ENCODE measurements at places on chromosomes 12 and 14.

DNA sequence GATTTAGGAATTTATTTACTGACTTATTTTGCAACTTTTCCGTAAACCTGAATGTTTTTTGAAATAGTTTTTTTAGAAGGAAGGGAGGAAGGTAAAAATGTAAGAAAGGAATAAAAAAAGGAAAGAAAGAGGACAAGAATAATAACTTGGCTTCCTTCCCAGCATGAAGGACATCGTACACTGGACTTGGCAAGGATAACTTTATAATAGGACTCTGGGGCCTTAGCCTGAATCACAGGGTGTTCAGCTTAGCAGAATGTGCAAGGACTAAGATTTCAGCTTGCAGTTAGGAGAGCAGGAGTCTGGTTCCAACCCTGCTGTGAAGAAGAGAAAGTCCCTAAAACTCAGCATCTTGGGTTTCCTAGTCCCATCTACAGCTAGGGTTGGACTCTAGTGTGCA lies 1053.3 kb downstream of the VRK1 start:
- DNase-seq, result peak; percentile 9

DNA sequence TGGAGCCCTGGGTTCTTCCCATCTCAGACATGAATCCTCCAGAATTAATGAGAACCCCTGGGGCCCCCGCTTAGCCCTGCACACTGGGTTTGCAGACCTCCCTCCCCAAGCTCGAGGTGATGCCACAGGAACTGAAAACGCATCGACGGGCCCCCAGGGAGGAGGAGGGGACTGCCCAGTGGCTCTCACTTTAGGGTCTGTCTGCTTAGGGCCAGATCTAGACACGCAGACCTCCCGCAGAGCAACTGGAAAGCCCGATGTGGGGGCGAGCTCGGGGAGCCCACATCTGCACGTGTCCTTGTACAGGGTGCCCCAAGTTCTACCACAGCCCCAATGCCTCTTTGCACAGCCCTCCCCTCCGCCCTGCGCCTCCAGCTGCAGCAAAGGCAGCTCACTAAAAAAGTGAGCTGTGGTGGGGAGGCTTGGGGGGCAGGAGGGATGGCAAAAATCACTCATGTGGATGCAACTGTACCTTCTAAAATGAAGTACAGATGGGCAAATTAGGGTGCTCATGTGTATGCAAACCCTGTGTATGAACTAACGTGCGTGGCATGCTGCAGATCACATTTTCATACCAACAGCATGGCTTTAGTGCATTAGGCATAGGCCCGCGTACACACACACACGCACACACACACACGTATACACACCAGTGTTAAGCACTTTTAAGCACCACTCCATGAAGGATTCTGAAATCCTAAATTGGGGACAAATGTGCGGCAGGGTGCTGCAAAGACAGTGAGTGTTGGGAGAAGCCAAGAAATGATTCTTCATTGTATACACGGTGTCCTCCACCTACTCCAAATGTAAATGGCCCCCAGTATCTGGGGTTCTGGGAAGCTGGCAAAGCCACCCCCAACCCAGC lies 99.9 kb upstream of the MAP1LC3B2 start:
- no peak for DNase-seq

DNA sequence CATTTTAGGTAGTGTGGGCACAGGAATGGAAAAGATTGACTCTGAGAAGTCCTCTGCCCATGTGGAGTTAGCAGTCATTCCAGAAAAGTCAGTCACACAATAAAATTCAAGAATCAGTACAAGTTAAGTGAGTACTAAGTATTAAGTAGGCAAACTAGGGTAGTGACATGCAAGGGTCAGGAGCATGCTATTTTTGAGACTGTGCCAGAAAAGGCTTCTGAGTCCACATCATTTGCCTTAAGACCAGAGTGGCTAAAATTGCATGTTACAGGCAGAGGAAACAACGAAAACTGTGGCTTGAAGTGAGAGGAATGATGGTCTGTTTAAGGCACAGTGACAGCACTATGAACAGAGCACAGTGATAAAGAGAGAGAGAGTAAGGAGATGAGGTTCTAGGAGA lies 108.9 kb downstream of the SLC6A15 start:
- DNase-seq, result no peak

- no peak for DNase-seq
Measured at GRCh38 chr12:6582959-6583358, 14.9 kb upstream of the NOP2 start.

- no peak for DNase-seq
Measured at GRCh38 chr14:54713379-54713778, 146.5 kb downstream of the SAMD4A start.

DNA sequence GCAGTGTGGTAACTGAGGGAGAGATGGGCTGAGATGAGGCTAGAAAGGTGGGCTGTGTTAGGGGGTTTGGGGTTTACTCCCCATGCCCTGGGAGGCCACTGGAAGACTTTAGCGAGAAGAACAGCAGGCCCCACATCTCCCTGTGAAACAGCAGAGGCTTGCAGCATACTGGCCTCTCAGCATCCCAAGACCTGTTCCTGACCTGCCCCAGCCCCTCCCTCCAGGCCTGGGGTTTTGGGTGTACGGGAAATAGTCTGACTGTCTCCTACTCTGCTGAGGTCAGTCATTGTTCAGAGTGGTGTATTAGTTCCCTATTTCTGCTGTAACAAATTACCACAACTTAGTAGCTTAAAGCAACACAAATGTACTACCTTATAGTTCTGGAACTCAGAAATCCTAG lies 103.5 kb upstream of the HIF1A start:
- no peak for DNase-seq

- DNase-seq, result no peak
Measured at GRCh38 chr12:121295746-121296617, 527 bp downstream of the CAMKK2 start.

GRCh38 chr14:65813760-65814384 lies 401.3 kb downstream of the FUT8 start:
- no peak for DNase-seq

- no peak for DNase-seq
Measured at GRCh38 chr12:53052419-53053217, 2.8 kb downstream of the TNS2 start.

GRCh38 chr12:121800694-121801594 lies 2.9 kb upstream of the SETD1B start:
- no peak for DNase-seq

DNA sequence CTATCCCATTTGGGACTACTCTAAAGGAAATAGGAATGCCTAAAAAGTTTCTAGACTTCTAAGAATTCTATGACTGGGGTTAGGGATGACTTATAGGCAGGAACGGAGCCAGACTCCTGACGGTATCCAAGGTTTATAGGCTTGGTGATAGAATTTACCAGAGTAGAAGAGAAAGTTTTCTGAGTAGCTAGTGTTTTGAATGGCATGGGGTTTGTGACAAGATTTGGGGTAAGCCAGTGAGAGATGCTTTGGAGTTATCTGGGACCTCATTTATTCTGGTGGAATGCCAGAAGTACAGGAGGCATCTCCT lies 444.6 kb downstream of the RAD51B start:
- DNase-seq, result no peak

- no peak for DNase-seq
Measured at GRCh38 chr14:80446356-80446755, 235.1 kb upstream of the DIO2 start.

DNA sequence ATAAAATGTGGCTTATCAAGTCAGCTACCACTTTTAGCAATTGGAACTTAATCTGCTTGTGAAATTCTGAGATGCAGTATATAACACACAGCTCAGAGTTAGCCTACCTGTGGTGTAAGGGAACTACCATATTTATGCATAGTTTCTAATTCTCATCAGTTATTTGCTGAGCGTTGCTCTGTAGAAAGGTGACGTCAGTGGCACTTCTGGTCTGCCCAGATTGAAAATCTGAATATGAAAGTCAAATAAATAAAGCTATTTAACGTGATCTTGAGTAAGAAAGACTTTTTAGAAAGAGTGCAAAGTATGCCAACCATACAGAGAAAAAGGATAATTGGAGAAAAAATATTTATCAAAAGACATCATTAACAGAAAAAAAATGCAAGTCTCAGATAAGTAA lies 938.9 kb upstream of the NOVA1 start:
- DNase-seq, result no peak

- DNase-seq, result no peak
Measured at GRCh38 chr12:41777064-41777790, 367.4 kb downstream of the GXYLT1 start.

GRCh38 chr12:52915637-52916036 lies 10.8 kb upstream of the KRT8 start:
- no peak for DNase-seq

DNA sequence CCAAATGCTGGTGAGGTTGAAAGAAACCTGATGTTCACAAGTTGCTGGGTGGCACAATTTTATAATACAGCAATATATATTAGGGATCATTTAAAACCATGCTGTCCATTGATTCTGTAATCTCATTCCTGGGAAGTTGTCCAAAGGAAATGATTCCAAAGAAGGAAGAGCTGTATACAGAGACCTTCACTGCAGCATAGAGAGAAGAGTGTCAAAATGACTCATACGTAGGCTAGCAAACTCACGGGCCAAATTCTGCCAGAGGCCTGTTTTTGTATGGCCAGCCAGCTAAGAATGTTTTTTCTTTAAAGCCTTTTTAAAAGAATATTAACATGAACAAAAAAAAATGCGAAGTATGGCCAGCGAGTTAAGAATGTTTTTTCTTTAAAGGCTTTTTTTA lies 69.2 kb upstream of the MED13L start:
- no peak for DNase-seq

DNA sequence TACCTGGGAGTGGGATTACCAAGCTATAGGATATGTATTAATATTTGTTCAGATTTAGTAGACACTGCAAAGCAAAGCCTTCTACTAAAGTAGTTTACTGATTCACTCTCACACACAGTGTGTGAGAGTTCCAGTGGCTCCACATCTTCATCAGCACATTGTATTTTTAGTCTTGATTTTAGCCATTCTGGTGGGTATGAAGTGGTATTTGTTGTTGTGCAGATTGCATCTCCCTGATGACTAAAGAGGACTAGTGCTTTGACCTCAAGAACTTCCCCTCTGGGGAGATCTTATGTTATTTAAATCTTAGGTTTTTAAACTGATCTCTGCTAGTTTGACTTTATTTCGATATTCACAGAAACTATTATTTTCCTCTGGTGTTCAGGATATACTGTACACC lies 479.7 kb upstream of the RGS6 start:
- DNase-seq, result no peak

- DNase-seq, result no peak
Measured at GRCh38 chr14:56896922-56897321, 86.6 kb upstream of the OTX2 start.

DNA sequence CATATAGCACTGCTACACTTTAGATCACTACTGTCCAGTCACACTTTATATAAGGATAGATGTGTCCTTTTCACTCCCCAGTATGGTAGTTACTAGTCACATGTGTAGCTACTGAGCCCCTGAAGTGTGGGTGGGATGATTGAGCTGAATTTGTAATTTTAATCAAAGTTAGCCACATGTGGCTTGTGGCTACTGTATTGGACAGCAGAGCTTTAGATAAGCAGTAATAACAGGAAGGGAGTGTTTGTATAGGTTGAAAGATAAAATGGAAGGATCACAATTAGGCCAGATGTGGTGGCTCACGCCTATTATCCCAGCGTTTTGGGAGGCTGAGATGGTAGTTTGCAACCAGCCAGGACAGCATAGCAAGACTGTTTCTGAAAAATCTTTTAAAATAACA lies 23.5 kb downstream of the NAA30 start:
- DNase-seq, result no peak

- peak; percentile 11 for DNase-seq
Measured at GRCh38 chr12:21941506-21942376, 515 bp upstream of the ABCC9 start.

- no peak for DNase-seq
Measured at GRCh38 chr14:63193236-63193635, 11.0 kb upstream of the RHOJ start.

- no peak for DNase-seq
Measured at GRCh38 chr14:28673056-28673455, 93.5 kb upstream of the FOXG1 start.

DNA sequence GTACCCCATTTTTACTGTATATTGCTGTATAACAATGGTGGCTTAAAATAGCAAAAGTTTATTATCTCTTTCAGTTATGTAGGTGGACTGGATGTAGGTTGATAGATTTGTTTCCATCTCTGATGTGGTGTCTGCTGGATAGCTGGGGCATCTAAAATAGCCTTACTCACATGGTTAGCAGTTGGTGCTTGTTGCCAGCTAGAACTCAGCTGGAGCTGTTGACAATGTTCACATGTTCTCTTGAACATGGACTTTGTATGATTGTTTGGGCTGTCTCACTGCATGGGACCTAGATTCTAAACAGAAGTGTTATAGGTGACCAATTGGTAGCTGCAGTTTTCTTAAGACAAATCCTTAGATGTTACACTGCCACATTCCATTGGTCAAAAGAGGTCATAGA lies 126.9 kb downstream of the GPHN start:
- DNase-seq, result no peak

- no peak for DNase-seq
Measured at GRCh38 chr12:121264951-121265515, 31.5 kb downstream of the CAMKK2 start.

DNA sequence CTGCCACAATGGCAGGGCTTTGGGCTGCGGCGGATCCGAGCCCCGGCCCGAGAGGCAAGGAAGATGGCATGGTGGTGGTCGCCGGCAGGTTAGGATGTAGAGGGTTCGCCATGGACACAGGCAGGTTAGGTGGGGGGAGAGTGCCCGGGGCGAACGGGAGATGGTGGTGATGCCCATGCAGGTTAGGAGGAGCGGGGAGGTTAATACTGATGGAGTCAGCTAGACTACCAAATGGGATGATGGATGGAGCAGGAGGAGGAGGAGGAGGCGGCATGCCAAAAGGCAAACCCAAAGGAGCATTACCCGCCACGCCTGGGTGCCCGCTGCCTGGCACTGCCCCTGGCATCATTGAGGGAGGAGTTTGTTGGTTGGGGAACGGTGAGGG lies 6.2 kb downstream of the MYL6 start:
- no peak for DNase-seq

DNA sequence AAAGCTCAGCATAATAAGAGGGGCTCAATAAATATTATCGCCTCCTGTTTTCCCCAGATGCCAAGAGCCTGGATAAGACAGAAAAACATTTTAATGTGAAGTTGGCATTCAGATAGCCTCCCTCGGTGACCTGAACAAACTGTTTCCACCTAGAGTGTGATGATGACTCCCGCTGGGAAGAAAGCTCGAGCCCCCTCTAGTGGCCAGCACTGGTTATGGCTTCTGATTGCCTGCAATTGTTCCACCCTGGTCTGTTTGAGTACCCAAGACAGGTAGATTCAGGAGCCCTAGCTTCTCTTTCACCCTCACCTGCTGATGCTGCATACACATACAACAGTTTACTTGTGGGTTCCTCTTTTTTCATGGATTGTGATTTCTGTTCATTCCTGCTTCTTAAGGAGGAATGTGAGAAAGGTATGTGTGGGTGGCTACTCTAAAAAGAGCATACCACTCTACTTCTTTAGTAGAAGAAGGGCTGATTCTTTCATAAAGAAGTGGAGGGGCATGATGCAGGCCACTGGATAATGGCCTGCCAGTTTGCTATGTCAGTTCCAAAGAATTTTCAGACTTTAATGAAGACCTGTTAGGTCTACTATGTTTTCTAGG lies 6.4 kb downstream of the ERG28 start:
- DNase-seq, result peak; percentile 41

- DNase-seq, result no peak
Measured at GRCh38 chr12:49024543-49024942, 6.0 kb upstream of the PRKAG1 start.

GRCh38 chr12:98373025-98373554 lies 142.3 kb upstream of the TMPO start:
- DNase-seq, result peak; percentile 26
